ENCODE measurements at places on chromosomes 4 and X. TPM values are rescaled to one million over a fixed set of nuclear protein-coding genes. Genes with fewer than 3 reads are reported as not detected.

The ADGRA3 gene
- 37.3 TPM for total RNA-seq

The HAND2 gene
- total RNA-seq = 180 TPM

GRCh38 chr4:104449537-104449936, 45.2 kb downstream of the CXXC4 start:
- DNase-seq = no peak

The MUC7 gene
- not detected for total RNA-seq

GRCh38 chr4:55396308-55397125, 760 bp downstream of the TMEM165 start:
- DNase-seq = peak; percentile 71

- no peak for DNase-seq
Measured at GRCh38 chr4:7399440-7400234, 35.1 kb downstream of the PSAPL1 start.
